Type B pancreatic cell (in vitro differentiated cells): ENCODE measurements at places on chromosomes 1 and 21.

- H3K4me1 ChIP-seq, result peaks cover 20% of the 10 kb centered on the region
- peaks cover 26% of the 10 kb centered on the region for H3K36me3 ChIP-seq
- H3K27me3 ChIP-seq, result peaks cover 11% of the 10 kb centered on the region
- peak; percentile 62 for DNase-seq
- peak overlapping the region; percentile 77 for H3K27ac ChIP-seq
- peak overlapping the region; percentile 85 for H3K4me3 ChIP-seq
Observed at GRCh38 chr1:43452789-43453441, 816 bp downstream of the HYI start.

DNA sequence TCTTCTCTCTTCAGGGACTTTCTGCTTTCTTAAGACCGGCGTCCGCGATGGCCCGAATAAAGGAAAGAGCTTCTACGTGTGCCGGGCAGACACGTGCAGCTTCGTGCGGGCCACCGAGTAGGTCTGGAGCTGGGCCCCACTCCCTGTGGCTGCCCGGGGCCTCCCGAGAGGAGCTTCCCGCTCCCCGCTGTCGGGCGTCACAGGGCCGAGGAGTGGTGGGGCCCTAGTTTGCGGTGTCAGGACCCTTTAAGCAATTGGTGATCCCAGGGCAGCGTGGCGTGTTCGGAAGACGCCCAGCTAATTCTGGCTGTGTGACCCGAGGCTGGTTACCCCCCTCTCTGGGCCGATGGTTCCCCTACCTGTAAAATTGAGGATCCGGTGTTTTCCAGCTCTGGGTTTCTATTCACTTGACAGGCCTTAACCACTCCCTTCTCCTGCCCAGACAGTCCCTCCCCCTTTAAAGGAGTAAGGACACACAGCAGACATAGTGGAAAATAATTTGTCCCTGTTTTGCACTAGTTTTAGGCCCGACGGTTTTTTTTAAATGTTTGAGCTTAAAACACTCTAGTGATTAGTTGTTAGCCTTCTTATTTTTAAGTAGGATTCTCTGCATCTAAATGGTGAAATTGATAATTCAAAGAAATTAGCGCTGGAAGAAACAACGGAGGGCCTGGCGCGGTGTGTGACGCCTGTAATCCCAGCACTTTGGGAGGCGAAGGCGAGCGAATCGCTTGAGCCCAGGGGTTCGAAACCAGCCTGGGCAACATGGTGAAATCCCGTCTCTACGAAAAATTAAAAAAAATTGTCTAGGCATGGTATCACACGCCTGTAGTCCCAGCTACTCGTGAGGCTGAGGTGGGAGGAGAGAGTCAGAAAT, 553 bp downstream of the TTF2 start:
- no peak overlapping the region for H3K27ac ChIP-seq
- peaks cover 7% of the 10 kb centered on the region for H3K36me3 ChIP-seq
- no peak for DNase-seq
- no peaks in the 10 kb centered on the region for H3K27me3 ChIP-seq
- no peak overlapping the region for H3K4me3 ChIP-seq
- H3K4me1 ChIP-seq, result peaks cover 18% of the 10 kb centered on the region

- H3K36me3 ChIP-seq, result no peaks in the 10 kb centered on the region
- H3K4me3 ChIP-seq, result no peak overlapping the region
- DNase-seq, result no peak
Observed at GRCh38 chr1:109500941-109501381, 7.1 kb downstream of the CYB561D1 start.

DNA sequence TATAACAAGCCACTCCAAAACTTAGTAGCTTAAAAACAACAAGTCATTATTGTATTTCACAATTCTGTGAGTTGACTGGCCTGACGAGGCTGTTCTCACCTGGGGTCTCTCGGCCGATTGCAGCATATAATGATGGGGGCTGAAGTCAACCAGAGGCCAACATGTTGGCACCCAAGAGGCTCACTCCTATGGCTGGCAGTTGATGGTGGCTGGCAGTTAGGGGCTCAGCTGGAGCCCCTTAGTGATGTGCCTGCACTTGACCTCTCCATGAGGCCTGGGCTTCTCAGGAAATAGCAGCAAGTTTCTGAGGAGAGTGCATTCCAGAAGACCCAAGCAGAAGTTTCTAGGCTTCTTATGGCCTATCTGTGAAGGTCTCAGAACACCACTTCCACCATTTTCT, 459.4 kb downstream of the NPHP4 start:
- no peak overlapping the region for H3K4me3 ChIP-seq
- no peaks in the 10 kb centered on the region for H3K36me3 ChIP-seq
- peaks cover 35% of the 10 kb centered on the region for H3K27me3 ChIP-seq
- no peak for DNase-seq
- H3K27ac ChIP-seq, result no peak overlapping the region

DNA sequence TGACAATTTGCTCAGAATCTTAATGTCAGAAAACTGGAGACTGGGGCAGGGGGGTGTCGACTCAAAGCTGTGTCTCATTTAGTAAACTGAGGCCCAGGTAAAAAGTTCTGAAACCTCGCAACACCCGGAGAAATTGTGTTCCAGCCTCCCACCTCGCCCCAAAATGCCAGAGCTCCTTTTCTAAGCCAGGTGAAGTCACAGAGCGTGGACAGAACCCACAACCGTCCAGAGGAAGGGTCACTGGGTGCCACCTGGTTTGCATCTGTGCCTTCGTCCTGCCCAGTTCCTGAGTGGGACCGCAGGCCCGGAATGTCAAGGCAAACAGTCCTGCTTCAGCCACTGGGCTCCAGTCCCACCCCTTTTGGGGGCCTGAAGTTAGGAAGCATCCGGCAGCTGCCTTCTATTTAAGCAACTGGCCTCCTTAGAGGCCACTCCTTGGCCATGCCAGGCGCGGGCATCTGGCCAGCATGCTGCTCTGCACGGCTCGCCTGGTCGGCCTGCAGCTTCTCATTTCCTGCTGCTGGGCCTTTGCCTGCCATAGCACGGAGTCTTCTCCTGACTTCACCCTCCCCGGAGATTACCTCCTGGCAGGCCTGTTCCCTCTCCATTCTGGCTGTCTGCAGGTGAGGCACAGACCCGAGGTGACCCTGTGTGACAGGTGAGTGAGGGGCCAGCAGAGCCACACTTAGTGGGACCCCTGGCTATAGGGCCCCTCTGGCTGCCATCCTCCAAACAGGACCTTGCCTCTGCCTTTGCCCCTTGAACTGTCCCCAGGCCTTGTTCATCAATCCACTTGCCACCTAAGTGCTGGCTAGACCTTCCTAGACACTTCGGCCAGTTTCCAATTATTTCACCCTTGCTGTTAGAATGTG, at the start of gene TAS1R1:
TAS1R1 (plus strand) TSS at position 401 of the 872 bp plus-strand sequence; CDS start at position 468, 67 bp downstream.
- H3K27ac ChIP-seq, result peak within 1 kb of the TSS; percentile 39
- no peaks in the 10 kb centered on the region for H3K27me3 ChIP-seq
- H3K4me3 ChIP-seq, result peak within 1 kb of the TSS; percentile 80
- H3K36me3 ChIP-seq, result peaks cover 3% of the 10 kb centered on the region
- peaks cover 4% of the 10 kb centered on the region for H3K4me1 ChIP-seq

- H3K27me3 ChIP-seq, result no peaks in the 10 kb centered on the region
- no peak for DNase-seq
- no peak overlapping the region for H3K27ac ChIP-seq
- H3K4me1 ChIP-seq, result peaks cover 8% of the 10 kb centered on the region
Observed at GRCh38 chr1:65050735-65051134, 84.4 kb upstream of the JAK1 start.

DNA sequence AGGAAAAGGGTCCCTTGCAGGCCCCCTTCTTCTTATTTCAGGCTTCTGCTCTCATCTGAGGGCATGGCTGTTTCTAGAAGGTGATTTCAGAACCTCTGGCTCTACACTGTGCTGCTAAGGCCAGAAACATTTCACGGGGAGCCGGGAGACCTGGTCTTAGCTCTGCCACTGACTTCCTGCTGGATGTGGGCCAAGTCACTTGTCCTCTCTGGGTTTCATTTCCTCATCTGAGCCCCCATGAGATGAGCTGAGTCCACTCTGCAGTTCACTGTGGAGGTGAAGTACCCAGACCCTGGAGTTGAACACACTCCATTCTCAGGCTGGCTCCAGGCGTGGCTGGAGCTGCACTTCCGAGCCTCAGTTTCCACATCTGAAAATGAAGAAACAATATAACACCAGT, 2.1 kb downstream of the PADI1 start:
- no peak overlapping the region for H3K4me3 ChIP-seq
- peaks cover 4% of the 10 kb centered on the region for H3K27me3 ChIP-seq
- H3K27ac ChIP-seq, result no peak overlapping the region
- H3K36me3 ChIP-seq, result no peaks in the 10 kb centered on the region

DNA sequence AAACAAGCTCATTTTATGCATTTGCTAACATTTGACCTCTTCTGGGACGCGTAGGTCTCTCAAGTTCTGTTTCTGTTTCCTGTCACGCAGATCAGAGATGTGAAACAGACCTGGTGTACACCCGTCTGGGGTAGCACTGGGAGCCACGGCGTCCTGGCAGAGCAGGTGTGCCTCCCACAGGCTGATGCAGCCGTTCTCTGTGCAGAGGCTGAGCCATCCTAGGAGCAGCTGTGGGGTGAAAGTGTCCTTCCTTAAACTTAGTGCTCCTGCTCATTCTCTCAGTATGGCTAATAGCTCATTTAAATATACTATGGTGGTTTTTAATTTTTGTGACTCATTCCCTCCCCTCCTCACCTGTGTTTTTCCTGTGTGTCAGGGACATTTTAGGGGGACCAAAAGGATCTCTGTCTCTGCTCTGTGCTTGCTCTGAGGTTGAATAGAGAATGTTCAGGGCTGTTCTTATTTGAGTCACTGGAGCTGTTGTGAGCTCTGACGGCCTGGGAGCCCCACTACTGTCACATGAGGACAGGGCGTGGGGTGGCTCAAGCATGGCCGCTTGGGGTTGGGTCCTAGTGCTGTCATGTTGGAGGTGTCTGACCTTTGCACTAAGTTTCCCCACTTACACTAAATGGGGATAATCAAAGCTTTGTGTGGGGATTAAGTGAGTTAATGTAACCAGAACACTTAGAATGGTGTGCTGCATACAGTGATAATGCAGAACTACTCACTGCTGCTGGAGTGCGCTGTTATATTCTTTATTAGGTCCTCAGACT, 43.0 kb downstream of the GALNT2 start:
- peak overlapping the region; percentile 33 for H3K4me3 ChIP-seq
- H3K36me3 ChIP-seq, result peaks cover 4% of the 10 kb centered on the region
- H3K27ac ChIP-seq, result peak overlapping the region; percentile 73
- peaks cover 9% of the 10 kb centered on the region for H3K27me3 ChIP-seq
- peaks cover 63% of the 10 kb centered on the region for H3K4me1 ChIP-seq

- H3K27ac ChIP-seq, result no peak overlapping the region
- H3K4me3 ChIP-seq, result no peak overlapping the region
- peaks cover 11% of the 10 kb centered on the region for H3K27me3 ChIP-seq
- H3K4me1 ChIP-seq, result peaks cover 20% of the 10 kb centered on the region
Observed at GRCh38 chr21:36027347-36027746, 33.0 kb downstream of the SETD4 start.

DNA sequence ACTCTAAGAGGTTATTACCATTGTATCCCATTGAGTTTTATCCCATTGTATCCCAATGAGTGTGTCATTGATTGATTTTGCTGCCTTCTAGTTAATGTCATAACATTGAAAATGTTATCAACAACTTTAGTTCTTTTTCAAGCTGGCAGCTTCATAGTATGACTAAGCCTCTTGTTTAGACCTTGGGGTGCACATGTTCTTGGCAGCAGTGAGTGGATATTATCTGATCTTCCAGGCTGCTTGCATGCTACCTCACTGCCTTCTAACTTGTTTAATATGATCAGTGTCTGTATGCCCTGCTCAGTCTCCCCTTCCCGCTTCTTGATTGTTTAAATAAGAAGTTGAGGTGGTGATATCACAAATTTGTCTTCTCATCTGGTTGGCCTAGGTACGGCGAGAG, 24.6 kb downstream of the NTPCR start:
- no peak overlapping the region for H3K4me3 ChIP-seq
- H3K36me3 ChIP-seq, result peaks cover 72% of the 10 kb centered on the region
- H3K27ac ChIP-seq, result no peak overlapping the region
- no peak for DNase-seq

GRCh38 chr1:210213335-210213734, 19.3 kb upstream of the SERTAD4 start:
- DNase-seq, result no peak
- no peaks in the 10 kb centered on the region for H3K27me3 ChIP-seq
- H3K27ac ChIP-seq, result no peak overlapping the region
- H3K4me3 ChIP-seq, result no peak overlapping the region
- no peaks in the 10 kb centered on the region for H3K4me1 ChIP-seq
- H3K36me3 ChIP-seq, result no peaks in the 10 kb centered on the region

DNA sequence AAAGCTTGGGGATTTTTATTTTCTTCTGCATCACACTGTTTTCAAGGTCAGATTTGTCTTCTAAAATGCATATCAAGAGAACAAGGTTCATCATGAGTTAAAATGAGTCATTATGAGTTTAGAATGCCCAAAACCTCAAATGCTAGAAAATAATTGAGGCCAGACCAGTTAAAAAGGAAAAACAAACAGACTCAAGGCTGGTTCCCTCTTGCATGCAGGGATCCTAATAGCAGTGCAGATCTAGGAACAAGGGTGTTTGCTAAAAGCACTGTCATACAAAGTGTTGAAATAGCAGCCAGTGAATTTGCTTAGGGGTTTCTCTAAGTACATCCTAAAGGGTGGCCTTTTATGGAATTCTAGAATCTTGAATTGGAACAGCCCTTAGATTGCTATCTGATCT, 15.3 kb downstream of the BEND5 start:
- peaks cover 47% of the 10 kb centered on the region for H3K36me3 ChIP-seq
- no peak for DNase-seq
- H3K27ac ChIP-seq, result no peak overlapping the region
- no peaks in the 10 kb centered on the region for H3K27me3 ChIP-seq

- H3K27ac ChIP-seq, result peak overlapping the region; percentile 72
- no peaks in the 10 kb centered on the region for H3K27me3 ChIP-seq
- H3K4me1 ChIP-seq, result peaks cover 23% of the 10 kb centered on the region
- no peak for DNase-seq
- no peak overlapping the region for H3K4me3 ChIP-seq
Observed at GRCh38 chr1:116763787-116764465, 9.7 kb downstream of the CD2 start.
